Activated T-helper 1 cell treated with anti-CD3 and anti-CD28 coated beads, Interleukin-12 subunit alpha, Interleukin-12 subunit beta, Interleukin-2, Interleukin-4 antibody, amounts not matched to agents 30 ng/mL and 10 ng/mL and 1 ng/mL, durations not matched to agents 14 hours and 24 hours and 36 hours (primary cell): ENCODE measurements at places on chromosomes 12 and 14. TPM values are rescaled to one million over a fixed set of nuclear protein-coding genes. Genes with fewer than 3 reads are reported as not detected.

- H3K4me1 ChIP-seq, result no peaks in the 10 kb centered on the region
- no peak overlapping the region for H3K4me3 ChIP-seq
- no peaks in the 10 kb centered on the region for H3K27me3 ChIP-seq
- peaks cover 1% of the 10 kb centered on the region for H3K36me3 ChIP-seq
- no peak overlapping the region for H3K27ac ChIP-seq
- peak; percentile 30 for DNase-seq
Observed at GRCh38 chr12:122031342-122032216, 9.9 kb downstream of the BCL7A start.

GRCh38 chr12:100927826-100928225, 133.2 kb downstream of the ANO4 start:
- DNase-seq, result no peak
- H3K27me3 ChIP-seq, result peaks cover 2% of the 10 kb centered on the region
- no peaks in the 10 kb centered on the region for H3K4me1 ChIP-seq
- no peak overlapping the region for H3K4me3 ChIP-seq
- H3K27ac ChIP-seq, result no peak overlapping the region

GRCh38 chr14:83867566-83868225, 1662.2 kb upstream of the FLRT2 start:
- H3K4me1 ChIP-seq, result no peaks in the 10 kb centered on the region
- H3K27me3 ChIP-seq, result no peaks in the 10 kb centered on the region
- H3K4me3 ChIP-seq, result no peak overlapping the region
- no peaks in the 10 kb centered on the region for H3K36me3 ChIP-seq
- H3K27ac ChIP-seq, result no peak overlapping the region

GRCh38 chr12:105956662-105957457, 181.9 kb downstream of the NUAK1 start:
- H3K4me1 ChIP-seq, result no peaks in the 10 kb centered on the region
- H3K27ac ChIP-seq, result no peak overlapping the region
- H3K36me3 ChIP-seq, result no peaks in the 10 kb centered on the region
- no peak for DNase-seq
- no peak overlapping the region for H3K4me3 ChIP-seq

GRCh38 chr12:24379861-24380521, 430.5 kb upstream of the SOX5 start:
- no peaks in the 10 kb centered on the region for H3K36me3 ChIP-seq
- DNase-seq, result no peak
- no peak overlapping the region for H3K27ac ChIP-seq
- H3K4me1 ChIP-seq, result no peaks in the 10 kb centered on the region
- H3K4me3 ChIP-seq, result no peak overlapping the region

DNA sequence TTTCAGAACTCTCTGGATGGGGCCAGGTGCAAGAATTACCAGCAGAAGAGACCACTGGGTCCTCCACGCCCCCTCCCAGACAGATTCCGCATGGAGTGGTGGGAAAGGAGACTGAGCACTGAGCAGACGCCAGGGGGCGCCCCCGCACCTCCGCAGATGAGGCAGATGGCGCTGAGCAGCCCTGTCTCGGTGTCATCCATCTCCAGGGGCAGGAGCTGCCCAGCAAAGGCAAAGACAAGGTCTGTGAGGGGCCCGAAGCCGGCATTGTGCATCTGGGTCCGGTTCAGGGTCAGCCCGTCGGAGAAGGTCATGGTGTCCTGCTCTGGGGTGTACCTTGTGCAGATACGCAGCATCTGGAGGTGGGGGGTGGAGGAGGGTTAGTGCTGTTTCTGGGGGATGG, 6.3 kb upstream of the ITGB7 start:
- DNase-seq, result peak; percentile 75
- H3K27ac ChIP-seq, result peak overlapping the region; percentile 11
- H3K4me1 ChIP-seq, result peaks cover 78% of the 10 kb centered on the region
- no peak overlapping the region for H3K4me3 ChIP-seq
- peaks cover 42% of the 10 kb centered on the region for H3K36me3 ChIP-seq
- H3K27me3 ChIP-seq, result no peaks in the 10 kb centered on the region

DNA sequence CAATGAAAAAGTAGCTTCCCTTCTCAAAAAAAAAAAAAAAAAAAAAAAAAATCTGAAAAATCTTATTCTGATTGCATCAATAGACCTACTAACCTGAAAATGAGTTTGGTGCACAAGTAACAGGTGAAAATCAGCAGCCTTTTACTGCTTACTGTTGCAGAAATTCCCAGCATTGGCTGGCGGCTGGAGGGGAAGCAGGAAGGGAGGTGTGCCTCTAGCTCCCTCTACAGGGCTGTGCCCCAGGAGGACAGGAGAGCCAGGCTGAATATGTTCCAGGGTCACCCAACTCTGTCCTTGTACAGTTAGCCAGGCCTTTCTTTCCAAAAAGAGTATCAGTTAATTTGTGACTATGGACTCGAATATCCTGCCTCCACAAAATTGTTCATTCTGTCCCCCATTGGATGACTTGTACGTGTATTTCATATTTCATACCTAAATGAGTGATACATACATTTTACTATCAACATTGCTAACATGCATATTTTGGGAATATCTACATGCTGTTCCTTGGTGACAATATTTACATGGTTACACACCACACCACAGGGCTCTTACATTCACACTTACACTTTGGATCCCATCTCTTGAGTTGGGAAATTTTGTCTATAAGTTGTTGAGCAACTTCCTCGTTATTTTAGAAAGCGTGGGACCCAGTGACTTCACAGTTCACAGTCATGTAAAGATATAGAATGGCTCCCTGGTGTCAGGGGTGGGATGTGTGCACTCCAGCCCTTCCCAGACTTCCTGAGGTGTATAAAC, 124.8 kb downstream of the SAMD4A start:
- peak; percentile 22 for DNase-seq
- peaks cover 25% of the 10 kb centered on the region for H3K27me3 ChIP-seq
- H3K27ac ChIP-seq, result no peak overlapping the region
- H3K4me3 ChIP-seq, result no peak overlapping the region

DNA sequence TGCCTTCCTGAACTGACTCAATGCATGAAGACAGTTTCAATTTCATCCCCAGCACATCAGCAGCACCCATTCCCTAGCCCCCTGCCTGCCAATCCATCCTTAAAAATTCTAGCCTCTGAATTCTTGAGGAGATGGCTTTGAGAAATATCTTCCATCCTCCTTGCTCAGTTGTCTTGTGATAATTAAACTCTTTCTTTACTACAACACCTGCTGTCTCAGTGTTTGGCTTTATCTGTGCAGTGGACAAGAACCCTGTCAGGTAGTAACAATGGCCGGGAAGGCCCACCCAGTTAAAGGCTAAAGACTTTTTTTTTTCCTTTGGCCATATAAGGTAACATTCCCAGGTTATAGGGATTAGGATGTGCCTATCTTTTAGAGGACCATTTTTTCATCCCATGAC, 114.4 kb upstream of the NAP1L1 start:
- DNase-seq, result no peak
- H3K4me1 ChIP-seq, result no peaks in the 10 kb centered on the region
- H3K27me3 ChIP-seq, result peaks cover 8% of the 10 kb centered on the region
- H3K4me3 ChIP-seq, result no peak overlapping the region
- no peak overlapping the region for H3K27ac ChIP-seq

Gene PRKD1
- 0.23 TPM in 1 of 2 replicates, not detected in the other for total RNA-seq

GRCh38 chr12:79920421-79921238, 14.3 kb downstream of the PPP1R12A start:
- peaks cover 23% of the 10 kb centered on the region for H3K4me1 ChIP-seq
- DNase-seq, result no peak
- H3K36me3 ChIP-seq, result peaks cover 4% of the 10 kb centered on the region
- H3K4me3 ChIP-seq, result no peak overlapping the region
- H3K27me3 ChIP-seq, result no peaks in the 10 kb centered on the region

- no peaks in the 10 kb centered on the region for H3K27me3 ChIP-seq
- H3K4me3 ChIP-seq, result no peak overlapping the region
- DNase-seq, result no peak
- H3K4me1 ChIP-seq, result peaks cover 5% of the 10 kb centered on the region
Observed at GRCh38 chr12:121511916-121512315, 68.9 kb downstream of the KDM2B start.

Gene ATP2A2
- 208 and 211 TPM in 2 replicates for total RNA-seq

Gene SERPINA12
- not detected in 2 replicates for total RNA-seq

Gene SCNN1A
- total RNA-seq, result 0.05 and 0.32 TPM in 2 replicates

DNA sequence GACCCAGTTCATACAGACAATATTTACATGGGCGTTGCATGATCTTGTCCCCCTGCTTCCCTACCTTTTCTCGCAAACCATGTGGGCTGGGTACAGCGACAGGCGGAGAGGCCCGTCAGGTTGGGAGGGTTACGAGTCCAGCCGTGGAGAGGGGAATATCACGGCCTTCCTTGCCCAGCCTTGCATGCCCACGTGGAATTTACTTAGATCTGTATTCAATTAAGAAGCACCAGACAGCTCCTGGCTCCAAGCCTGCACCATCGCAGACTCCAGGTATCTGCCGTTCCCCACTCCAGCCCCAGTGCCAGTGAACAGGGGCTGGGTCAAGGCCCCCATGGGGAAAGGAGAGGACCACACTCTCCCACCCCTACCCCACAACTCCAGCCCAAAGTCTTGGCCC, 29.8 kb downstream of the BCL11B start:
- peaks cover 89% of the 10 kb centered on the region for H3K4me1 ChIP-seq
- H3K27ac ChIP-seq, result peak overlapping the region; percentile 99
- DNase-seq, result no peak
- H3K36me3 ChIP-seq, result peaks cover 23% of the 10 kb centered on the region
- H3K4me3 ChIP-seq, result peak overlapping the region; percentile 82

Gene DYNLL1
- 341 and 356 TPM in 2 replicates for total RNA-seq

DNA sequence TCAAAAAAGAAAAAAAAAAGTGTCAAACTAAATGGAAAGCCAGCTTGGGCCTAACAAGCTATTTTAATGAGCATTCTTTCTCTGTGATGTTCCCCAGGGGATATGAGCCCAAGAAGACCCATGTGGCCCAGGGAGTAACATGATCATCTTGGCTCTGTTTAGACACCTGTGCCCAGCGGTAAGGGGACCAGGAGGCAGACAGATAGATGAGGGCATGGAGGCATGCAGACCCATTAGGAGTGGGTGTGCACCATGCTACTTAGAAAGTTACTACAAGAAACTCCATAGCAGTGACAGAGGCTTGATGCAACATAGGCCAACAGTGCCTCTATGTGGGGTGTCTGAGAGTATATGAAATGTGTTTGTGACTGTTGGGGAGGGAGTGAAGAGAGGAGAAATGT, 3.1 kb upstream of the CREBL2 start:
- no peaks in the 10 kb centered on the region for H3K27me3 ChIP-seq
- peak overlapping the region; percentile 3 for H3K4me3 ChIP-seq
- H3K27ac ChIP-seq, result peak overlapping the region; percentile 14
- no peaks in the 10 kb centered on the region for H3K36me3 ChIP-seq
- H3K4me1 ChIP-seq, result peaks cover 39% of the 10 kb centered on the region

Gene PDE3A
- not detected in 2 replicates for total RNA-seq

GRCh38 chr12:46773586-46774321, 52.0 kb downstream of the SLC38A4 start:
- no peaks in the 10 kb centered on the region for H3K4me1 ChIP-seq
- H3K27me3 ChIP-seq, result no peaks in the 10 kb centered on the region
- H3K36me3 ChIP-seq, result no peaks in the 10 kb centered on the region
- DNase-seq, result no peak

DNA sequence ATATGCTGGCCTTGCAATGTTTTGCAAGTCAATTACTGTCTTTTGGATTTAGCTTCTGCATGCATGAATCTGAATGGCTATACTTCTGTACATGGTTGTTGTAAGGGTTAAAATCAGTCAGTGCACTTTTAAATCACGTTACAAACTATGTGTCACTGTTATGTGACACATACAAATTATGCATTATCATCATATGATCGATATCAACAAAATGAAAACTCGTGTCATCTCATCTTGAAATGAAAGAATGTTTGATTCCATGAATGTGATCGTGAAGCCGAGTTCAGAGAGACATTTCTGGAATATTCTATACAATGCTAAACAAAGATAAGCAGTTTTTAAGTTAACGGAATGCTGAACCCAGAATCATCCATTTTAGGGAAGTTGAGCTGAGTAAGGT, 116.5 kb downstream of the HMGA2 start:
- H3K27me3 ChIP-seq, result peaks cover under 1% of the 10 kb centered on the region
- no peak for DNase-seq
- H3K4me1 ChIP-seq, result no peaks in the 10 kb centered on the region
- H3K36me3 ChIP-seq, result no peaks in the 10 kb centered on the region
- no peak overlapping the region for H3K27ac ChIP-seq

DNA sequence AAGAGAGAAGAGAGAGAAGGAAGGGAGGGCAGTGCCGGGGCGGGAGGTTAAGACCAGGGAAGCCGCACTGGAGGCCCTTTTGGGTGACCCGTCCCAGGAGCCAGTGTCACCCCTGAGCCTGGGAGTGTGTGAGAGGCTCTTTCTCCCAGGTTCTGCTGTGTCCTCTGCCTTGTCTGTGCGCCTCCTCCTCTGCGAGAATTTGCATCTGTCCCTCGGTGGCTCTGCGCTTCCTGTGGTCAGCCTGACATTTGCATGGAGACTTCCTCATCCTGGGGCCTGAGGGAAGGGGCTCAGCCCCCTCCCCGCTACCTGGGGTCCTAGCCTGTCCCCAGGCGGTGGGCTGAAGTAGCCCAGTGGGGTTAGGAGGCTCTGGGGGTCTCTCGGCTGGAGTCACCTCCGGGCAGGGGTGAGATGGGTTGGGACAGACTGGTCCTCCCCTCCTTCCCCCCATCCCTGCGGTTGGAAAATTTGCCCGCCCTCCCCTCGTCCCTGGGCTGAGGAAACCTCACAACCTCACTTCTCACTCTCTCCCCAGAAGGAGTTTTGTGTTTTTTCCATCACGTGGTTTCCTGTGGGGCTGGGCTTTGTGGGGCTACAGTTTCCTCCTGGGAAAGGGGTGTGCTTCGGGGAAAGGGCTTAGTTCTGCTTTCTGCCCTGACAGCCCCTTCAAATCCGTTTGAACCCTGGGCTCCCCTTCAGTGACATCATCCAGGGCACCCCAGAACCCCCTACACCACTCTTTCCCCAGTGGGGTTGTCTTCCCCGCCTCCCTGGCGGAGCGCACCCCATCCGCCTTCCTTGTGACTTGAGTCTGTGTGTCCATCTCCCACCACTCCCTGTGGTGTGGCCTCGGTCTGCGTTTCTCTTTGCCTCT, 2.5 kb downstream of the PTPN6 start:
- peak overlapping the region; percentile 98 for H3K4me3 ChIP-seq
- peaks cover 55% of the 10 kb centered on the region for H3K36me3 ChIP-seq
- H3K4me1 ChIP-seq, result peaks cover 80% of the 10 kb centered on the region
- H3K27ac ChIP-seq, result peak overlapping the region; percentile 97
- peak; percentile 79 for DNase-seq

Gene ASCL1
- total RNA-seq, result 0.08 TPM in 1 of 2 replicates, not detected in the other

Gene BMP4
- total RNA-seq, result not detected in 2 replicates

DNA sequence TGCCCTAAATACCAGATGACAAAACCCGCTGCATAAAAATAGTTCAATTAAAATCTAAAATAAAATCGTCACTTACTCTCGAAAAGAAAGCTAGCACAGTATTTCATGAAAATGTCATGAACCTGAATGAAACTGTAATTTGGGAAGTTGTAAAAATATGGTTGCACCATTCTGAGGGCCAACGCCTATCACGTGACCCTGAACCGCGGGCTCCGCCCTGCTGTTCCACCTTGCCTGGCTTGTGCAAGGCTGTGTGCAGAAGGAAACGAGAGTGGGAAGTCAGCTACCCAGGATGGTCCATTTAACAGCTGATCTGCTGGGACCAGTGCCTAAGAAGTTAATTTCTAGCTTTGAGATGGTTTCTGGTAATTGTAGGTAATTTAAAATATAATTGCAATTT, 91.7 kb upstream of the BMP4 start:
- no peaks in the 10 kb centered on the region for H3K4me1 ChIP-seq
- no peak overlapping the region for H3K27ac ChIP-seq
- no peak for DNase-seq
- H3K27me3 ChIP-seq, result no peaks in the 10 kb centered on the region
